Activated CD8-positive, alpha-beta T cell treated with anti-CD3 and anti-CD28 coated beads, Interleukin-2, amount 10 ng/mL, durations not matched to agents 7 days and 5 days (primary cell): ENCODE measurements at places on chromosomes 1 and 21.
A peak's percentile ranks its signal among the peaks of the same experiment; 100 is the strongest.

- no peak for DNase-seq
Measured at GRCh38 chr1:55546553-55546952, 331.4 kb upstream of the USP24 start.

GRCh38 chr1:30596891-30597290, 126.5 kb downstream of the MATN1 start:
- DNase-seq: no peak

DNA sequence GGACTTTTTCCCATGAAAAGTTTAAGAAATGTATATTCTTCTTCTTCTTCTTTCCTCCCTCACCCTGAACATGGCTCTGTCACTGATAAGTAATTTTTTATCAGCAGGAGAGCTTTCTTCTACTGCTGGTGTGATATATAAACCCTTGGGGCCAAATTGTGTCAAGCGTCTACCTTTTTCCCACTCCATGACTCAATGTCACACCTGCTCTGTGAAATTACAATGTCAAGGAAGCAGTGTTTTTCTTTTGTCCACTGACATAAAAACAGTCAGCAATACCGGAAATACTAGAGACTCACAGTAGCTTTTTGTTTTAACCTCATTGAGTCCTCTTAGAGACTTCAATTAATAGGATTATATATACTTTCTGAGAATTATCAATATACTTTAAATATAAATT, 416.2 kb upstream of the ADGRL4 start:
- DNase-seq: no peak

- no peak for DNase-seq
Measured at GRCh38 chr1:152473887-152474537, 36.6 kb upstream of the LCE5A start.

- no peak for DNase-seq
Measured at GRCh38 chr1:226646026-226646869, 92.8 kb downstream of the ITPKB start.

- DNase-seq: no peak
Measured at GRCh38 chr1:63642901-63643300, 49.7 kb downstream of the PGM1 start.

DNA sequence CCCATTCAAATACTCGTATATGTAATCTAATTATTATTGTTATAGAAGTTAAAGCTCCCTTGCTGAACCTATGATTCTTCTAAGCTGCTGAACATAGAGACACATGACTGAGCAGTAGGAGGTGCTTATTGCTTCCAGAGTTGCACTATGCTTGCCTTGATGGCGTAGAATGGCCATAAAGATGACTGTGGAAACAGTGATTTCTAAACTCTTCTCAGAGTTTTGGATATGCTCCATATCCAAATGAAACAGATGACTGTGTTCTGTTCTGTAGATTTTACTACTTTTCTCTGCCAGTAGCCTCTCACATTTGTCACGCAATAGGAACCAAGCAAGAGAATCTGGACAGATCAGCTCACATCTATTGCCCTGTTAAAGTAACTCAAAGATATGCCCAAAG, 88.1 kb upstream of the CACYBP start:
- DNase-seq: no peak

- no peak for DNase-seq
Measured at GRCh38 chr1:246178717-246179311, 328.3 kb downstream of the SMYD3 start.

GRCh38 chr1:38293567-38293966, 247.0 kb upstream of the POU3F1 start:
- DNase-seq: no peak

GRCh38 chr1:227805606-227806197, 9.8 kb upstream of the PRSS38 start:
- DNase-seq: no peak

GRCh38 chr21:44392185-44392584, 38.8 kb downstream of the TRPM2 start:
- DNase-seq: no peak

GRCh38 chr1:90704817-90705216, 12.3 kb downstream of the BARHL2 start:
- no peak for DNase-seq

- no peak for DNase-seq
Measured at GRCh38 chr1:163570071-163570470, 248.3 kb downstream of the NUF2 start.

DNA sequence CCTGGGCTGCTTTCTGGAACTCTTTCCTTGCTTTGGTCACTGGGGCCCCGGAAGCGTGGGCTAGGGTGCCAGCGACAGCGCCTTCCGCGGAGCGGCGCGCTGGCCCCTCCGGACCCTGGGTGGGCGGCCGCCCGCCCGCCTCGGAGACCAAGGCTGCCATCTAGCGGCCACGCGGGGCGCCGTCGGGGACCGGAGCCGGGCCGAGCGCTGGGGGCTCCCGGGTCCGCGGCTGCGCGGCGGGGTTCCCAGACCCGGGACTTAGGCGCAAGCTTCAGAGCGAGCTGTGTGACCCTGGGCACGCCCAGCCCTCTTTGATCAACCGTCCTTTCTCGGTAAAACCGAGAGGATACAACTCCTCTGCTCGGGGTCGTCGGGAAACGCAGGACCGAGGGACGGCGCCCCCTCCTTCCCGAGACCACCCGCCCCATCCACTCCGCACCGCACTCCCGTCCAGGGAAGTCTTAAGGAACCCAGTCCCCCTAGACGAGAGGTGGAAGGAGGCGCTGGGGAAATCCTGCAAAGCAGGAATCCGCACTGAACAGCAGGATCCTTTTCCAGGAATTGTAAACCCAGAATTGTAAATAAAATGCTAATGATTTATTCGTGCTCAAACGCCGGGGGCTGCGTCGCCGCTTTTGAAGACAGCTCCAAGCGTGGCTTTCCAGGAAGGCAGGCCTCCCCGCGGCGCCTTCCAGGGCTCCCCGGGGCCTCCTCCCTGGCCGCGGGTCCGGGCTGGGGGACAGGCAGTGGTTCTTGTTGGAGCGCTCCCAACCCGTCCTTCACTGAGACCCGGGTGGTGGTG, 41.2 kb downstream of the RRAGC start:
- peak; percentile 43 for DNase-seq

DNA sequence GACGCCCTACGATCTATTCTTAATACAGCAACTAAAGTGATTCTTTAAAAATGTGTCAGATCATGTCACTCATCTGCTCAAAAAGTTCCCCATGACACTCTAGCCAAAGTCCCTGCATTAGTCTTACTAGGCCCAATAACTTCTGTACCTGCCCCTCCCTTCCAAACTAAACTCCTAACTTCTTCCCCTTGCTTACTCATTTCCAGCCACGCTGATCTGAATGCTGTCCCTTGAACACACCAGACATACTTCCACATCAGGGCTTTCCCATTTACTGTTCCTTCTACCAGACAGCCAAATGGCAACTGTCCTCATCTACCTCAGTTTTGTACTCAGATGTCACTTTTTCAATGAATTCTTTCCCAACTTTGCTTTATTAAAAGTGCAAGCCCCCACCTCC, 1.2 kb downstream of the PPT1 start:
- DNase-seq: no peak

- DNase-seq: no peak
Measured at GRCh38 chr1:100882698-100883097, 11.9 kb downstream of the EXTL2 start.

- DNase-seq: no peak
Measured at GRCh38 chr1:13617108-13617507, 33.5 kb downstream of the PDPN start.

DNA sequence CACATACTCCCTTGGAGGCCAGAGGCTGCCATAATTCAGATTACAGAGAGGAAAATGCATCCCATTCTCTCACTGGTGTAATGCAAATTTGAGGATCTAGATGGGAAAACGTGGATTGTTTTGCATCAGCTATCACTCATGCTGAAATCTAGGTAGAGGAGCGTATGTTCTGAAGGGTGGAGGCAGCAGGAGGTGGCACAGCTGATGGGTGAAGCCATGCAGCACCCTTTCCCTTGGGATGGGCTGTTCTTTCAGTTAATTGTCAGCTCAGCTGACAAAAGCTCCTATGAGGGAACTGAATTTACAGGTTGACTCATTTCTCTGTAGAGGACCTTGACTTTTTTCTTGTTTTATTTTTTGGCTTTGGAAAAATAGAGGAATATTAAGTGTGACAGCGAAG, 41.8 kb downstream of the CAMTA1 start:
- no peak for DNase-seq

DNA sequence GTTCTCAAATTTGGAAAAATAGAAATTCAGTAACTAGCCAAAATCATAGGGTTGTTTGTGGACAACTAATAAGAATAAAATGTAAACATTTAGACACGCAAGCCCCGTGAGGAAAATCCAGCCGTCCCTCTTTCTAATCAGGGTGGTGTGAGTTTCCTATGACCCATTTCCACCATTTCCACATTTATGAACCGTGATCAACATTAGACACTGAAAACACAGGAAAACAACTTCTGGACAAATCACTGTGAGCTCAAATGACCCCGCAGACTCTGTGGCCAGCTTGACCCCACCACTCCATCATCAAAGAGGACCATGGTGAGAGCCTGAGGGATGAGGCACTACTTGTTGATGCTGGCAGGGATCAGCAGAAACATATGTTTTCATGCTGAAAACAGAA, 101.0 kb downstream of the SIM2 start:
- no peak for DNase-seq

DNA sequence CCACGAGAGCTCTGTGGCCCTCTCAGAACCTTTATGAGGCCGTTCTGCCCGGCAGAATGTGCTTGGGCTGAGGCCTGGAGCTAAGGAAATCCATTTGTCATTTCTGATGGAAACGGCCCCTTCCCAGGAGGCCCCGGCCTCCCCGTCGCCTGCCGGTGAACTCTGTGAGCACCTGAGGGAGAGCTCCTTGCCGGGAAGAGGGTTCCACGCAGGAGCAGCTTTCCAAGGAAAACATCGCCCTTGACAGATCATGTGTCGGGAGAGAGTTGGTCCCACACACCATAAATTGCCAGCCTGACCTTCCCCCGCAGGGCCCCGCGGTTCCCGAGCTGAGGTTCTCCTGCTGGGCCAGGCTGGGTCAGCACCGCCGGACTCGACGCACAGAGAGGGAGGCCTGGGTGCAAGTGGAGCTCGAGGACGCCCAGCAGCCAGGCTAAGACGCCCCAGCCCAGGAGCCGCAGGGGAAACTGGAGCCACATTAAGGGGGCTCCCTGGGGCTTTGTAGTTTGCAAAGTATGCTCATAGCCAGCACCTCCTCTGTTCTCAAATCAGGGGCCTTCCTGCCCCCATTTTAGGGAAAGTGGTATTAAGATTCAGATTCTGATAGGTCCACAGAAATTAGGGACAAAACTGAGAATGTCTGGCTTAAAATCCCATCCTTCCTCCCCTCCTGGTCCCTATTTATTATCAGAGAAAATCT, 239.5 kb downstream of the FOXD2 start:
- DNase-seq: no peak

DNA sequence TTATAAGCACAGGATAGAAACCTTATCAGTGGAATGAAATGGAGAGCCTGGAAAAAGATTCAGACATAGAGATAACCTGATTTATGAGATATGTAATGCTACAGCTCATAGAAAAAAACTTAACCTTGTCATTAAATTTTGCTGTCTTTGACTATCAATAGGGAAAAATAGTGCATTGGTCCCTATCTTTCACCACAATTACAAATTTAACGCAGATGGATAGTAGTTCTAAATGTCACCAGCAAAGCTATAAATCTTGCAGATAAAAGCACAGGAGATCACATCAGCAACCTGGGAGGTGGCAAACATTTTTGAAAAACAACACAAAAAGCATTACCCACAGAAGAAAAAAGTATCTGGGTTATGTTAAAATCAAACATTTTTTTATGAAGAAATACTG, 831.6 kb downstream of the BRINP3 start:
- DNase-seq: no peak

DNA sequence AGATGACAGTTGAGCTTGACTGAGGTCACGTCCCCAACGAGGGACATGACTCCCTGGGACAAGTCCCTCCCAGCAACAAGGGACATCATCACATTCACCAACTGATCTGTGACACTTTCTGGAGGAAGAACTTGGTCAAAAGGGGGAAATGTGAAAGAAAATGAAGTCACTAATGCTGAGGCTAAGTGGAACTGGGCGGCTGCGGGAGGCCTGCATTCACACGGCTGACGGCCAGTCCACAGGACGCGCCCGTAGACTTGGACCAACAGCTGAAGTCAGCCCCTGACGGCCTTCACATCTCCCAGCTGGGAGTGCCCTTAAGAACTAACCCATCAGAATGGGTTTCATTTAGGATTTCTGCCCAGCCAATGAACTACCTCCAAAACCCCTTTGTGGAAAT, 26.6 kb downstream of the POFUT2 start:
- no peak for DNase-seq

DNA sequence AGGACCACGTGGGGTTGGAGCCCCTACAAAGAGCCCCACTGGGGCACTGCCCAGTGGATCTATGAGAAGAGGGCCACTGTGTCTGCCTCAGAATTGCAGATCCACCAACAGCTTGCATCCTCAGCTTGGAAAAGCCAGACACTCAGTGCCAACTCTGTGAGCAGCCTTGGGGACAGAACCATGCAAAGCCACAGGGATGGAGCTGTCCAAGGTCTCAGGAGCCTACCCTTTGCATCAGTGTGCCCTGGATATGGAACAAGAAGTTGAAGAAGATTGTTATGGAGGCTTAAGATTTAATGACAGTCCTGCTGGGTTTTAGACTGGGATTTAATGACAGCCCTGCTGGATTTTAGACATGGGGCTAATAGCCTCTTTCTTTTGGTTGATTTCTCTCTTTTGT, 1670.9 kb downstream of the PLA2G4A start:
- no peak for DNase-seq

GRCh38 chr1:162215902-162216301, 146.4 kb downstream of the NOS1AP start:
- no peak for DNase-seq

- DNase-seq: peak; percentile 65
Measured at GRCh38 chr1:207997486-207998268, 86.8 kb upstream of the CD34 start.

DNA sequence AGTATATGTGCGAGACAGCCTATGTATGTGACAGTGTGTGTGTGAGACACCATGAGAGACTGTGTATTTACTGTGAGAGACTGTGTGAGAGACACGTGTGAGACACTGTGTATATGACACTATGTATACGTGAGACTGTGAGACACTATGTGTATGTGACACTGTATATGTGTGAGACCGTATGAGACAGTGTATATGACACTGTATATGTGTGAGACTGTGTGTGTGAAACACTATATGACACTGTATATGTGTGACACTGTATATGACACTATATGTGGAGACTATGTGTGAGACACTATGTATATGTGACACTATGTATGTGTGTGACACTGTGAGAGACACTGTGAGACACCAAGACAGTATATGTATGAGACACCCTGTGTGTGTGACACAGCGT, 52.9 kb upstream of the KDM4A start:
- DNase-seq: no peak

GRCh38 chr1:212667223-212668139, 32.2 kb downstream of the BATF3 start:
- peak; percentile 26 for DNase-seq

- DNase-seq: no peak
Measured at GRCh38 chr1:198423673-198424072, 116.8 kb downstream of the ATP6V1G3 start.

GRCh38 chr1:154846565-154847442, 23.3 kb downstream of the KCNN3 start:
- no peak for DNase-seq

- DNase-seq: peak; percentile 91
Measured at GRCh38 chr1:9628541-9629444, 22.7 kb upstream of the PIK3CD start.

- no peak for DNase-seq
Measured at GRCh38 chr1:53196017-53196484, 573 bp upstream of the CPT2 start.

- no peak for DNase-seq
Measured at GRCh38 chr1:61779231-61779630, 37.0 kb downstream of the PATJ start.

- no peak for DNase-seq
Measured at GRCh38 chr1:191831572-191831971, 326.7 kb upstream of the RGS18 start.

GRCh38 chr1:17873007-17873675, 118.0 kb downstream of the ACTL8 start:
- DNase-seq: no peak
